T47D (cell line): ENCODE measurements at places on chromosomes 1 and 21.

- peak; percentile 94 for DNase-seq
Observed at GRCh38 chr1:61226791-61227567, 144.6 kb downstream of the NFIA start.

- no peak for DNase-seq
Observed at GRCh38 chr21:32048353-32048752, 175.5 kb downstream of the HUNK start.

GRCh38 chr1:7932524-7933138 is 8.0 kb downstream of the TNFRSF9 start:
- DNase-seq: peak; percentile 7

DNA sequence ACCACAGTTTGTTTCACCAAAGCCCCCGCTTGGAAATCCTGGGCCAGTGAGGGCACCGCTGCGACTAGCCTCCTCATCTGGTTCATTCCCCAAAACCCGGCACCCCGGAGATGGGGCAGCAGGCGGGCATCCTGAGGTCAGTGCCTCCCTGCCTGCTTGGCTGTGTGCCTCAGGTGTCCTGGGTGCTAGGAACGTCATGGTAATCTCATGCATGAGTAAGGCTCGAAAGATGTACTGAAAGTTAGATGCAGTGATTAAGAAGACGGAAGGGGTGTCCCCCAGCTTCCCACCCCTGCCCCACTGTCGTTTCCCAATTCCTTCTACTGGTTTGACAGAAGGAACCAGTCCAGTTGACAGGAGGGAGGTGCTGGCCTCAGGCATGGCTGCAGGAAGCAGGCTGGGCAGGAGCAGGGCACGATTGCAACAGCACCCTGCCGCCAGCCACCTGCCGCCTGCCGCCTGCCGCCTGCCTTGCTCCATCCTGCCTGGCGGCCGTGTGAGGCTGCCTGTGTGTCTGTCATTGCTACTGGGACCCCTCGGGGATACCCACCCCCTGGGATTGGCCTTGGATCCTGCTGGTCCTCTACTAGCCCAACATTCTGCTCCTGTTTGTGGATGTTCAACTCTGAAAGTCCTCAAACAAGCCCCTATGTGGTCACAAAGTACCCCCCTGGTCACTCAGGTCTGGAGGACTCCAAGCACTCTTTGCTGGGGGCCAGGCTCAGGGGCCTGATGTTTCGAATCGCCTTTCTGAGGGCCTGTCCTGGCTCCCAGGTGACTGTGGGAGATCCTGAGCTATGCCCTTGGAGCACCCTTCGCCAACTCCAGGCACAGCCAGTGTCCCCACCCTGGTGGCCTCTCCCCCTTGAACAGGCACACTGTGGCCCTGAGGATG is 73.0 kb upstream of the IFFO2 start:
- peak; percentile 30 for DNase-seq

DNA sequence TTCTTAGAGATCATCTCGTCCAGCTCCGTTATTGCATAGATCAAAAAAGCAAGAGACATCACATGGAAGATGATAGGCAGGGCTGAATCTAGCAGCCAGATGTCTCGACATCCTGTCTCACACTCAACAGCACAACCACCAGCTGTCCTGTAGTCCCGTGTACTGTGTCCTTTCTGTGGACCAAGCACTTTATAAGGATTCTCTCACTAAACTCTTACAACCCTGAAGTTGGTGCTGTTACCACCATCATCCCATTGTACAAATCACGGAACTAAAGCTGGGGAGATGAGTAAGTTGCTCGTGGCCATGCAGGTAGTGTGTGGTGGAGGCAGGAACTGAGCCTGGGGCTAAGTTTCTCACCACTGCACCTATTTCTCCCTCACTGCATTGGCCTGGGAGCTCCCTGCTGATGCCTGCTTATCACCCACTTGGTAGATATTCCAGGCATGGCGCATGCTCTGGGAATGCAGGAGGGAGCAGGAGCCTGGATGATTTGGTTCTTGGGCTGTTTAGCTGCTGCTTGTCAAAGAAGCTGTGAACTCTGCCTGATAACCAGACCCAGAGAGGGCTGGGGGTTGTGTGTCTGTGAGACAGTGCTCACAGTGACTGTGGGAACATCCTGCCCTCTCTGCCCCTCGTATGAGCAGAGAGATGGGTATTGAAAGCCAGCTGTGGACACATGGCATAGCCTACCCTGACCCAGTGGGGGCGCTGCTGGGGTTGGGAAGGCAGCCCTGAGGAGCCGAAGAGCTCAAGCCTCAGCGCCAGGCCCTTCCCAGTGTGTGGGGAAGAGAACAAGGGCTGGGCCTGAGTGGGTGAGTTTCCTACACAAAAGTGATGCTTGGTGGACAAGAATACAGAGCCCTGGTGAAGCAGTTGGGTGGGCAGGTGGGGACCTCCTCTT is 13.6 kb downstream of the PPFIA4 start:
- no peak for DNase-seq

DNA sequence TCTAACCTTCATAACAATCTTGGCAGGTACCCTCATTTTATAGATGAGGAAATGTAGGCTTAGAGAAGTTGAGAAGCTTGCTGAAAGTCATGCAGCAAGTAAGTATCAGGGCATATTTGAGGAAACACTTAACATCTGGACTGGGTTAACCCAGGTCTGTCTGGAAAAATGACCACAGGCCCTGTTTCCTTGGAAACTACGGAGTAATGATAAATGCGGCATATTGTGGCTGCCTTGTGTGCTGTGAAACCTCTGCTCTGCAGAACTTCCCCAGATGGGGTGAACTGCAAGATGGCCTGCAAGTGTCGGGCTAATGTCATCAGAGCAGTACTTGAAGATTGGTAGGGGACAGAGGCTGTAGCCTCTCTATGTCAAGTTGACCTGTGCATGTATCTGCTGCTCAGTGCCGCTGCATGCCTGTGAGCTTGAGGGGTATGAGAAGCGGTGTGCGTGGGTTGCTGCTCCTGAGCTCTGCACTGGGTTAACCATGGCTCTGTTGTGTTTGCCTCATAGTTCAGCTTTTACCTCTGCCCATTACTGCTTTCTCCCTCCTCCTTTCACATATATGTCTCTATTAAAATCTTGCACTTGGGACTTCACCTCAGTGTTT is 83.1 kb downstream of the WDR3 start:
- DNase-seq: no peak

DNA sequence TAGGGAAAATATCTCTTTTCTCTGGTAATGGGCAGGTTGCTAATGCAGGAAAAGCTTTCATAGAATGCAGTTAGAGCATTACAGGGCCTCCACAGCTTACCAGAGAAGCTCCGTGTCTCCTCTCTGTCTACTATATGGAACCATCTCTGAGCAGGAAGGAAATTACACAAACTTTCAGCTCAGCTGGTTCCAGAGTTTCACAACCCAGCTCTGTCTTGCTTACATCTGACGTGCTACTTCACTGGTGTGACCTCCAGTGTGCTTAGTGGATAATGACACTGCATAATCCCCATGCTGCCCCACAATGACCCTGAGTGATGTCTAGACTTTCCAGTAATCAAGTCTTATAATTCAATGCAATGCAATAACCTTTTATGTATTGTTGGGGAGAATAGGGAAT is 4.3 kb upstream of the FGGY start:
- DNase-seq: no peak

GRCh38 chr1:32464716-32465577 is at the start of gene ZBTB8B:
Gene ZBTB8B (plus strand): TSS chr1:32465072. CDS start chr1:32470625, 5,553 bp downstream.
- no peak for DNase-seq
